ENCODE measurements at places on chromosomes 16 and 17. TPM values are rescaled to one million over a fixed set of nuclear protein-coding genes. Genes with fewer than 3 reads are reported as not detected.

GRCh38 chr17:40175928-40176753, 1.1 kb upstream of the RAPGEFL1 start:
- no peak overlapping the region for H3K4me3 ChIP-seq
- H3K4me1 ChIP-seq: peaks cover 52% of the 10 kb centered on the region
- peak overlapping the region; percentile 37 for H3K27ac ChIP-seq

The ETV4 gene
- 51.5 TPM for total RNA-seq

The UTS2R gene
- total RNA-seq: not detected

GRCh38 chr17:66807182-66807581, 27.7 kb upstream of the CACNG5 start:
- H3K4me1 ChIP-seq: no peaks in the 10 kb centered on the region
- DNase-seq: no peak
- no peaks in the 10 kb centered on the region for H3K36me3 ChIP-seq
- no peak overlapping the region for H3K27ac ChIP-seq

- H3K36me3 ChIP-seq: no peaks in the 10 kb centered on the region
- no peak overlapping the region for H3K27ac ChIP-seq
- H3K4me3 ChIP-seq: no peak overlapping the region
- no peaks in the 10 kb centered on the region for H3K27me3 ChIP-seq
- H3K4me1 ChIP-seq: peaks cover 18% of the 10 kb centered on the region
- no peak for DNase-seq
Measured at GRCh38 chr16:29767062-29767461, 11.0 kb upstream of the ZG16 start.

- H3K27me3 ChIP-seq: peaks cover 8% of the 10 kb centered on the region
- H3K4me3 ChIP-seq: no peak overlapping the region
- no peaks in the 10 kb centered on the region for H3K36me3 ChIP-seq
- no peak overlapping the region for H3K27ac ChIP-seq
- DNase-seq: no peak
Measured at GRCh38 chr17:35453171-35453570, 4.6 kb upstream of the SLFN13 start.

The CTCF gene
- total RNA-seq: 48.3 TPM

GRCh38 chr16:29790949-29791844, 646 bp downstream of the KIF22 start:
- H3K36me3 ChIP-seq: no peaks in the 10 kb centered on the region
- H3K27me3 ChIP-seq: no peaks in the 10 kb centered on the region
- H3K4me3 ChIP-seq: peak overlapping the region; percentile 99
- peak overlapping the region; percentile 80 for H3K27ac ChIP-seq
- H3K4me1 ChIP-seq: peaks cover 21% of the 10 kb centered on the region
- no peak for DNase-seq

GRCh38 chr16:75320435-75320834, 69.0 kb upstream of the BCAR1 start:
- H3K4me3 ChIP-seq: no peak overlapping the region
- H3K27ac ChIP-seq: no peak overlapping the region
- no peaks in the 10 kb centered on the region for H3K36me3 ChIP-seq
- peaks cover 16% of the 10 kb centered on the region for H3K4me1 ChIP-seq
- no peak for DNase-seq
- no peaks in the 10 kb centered on the region for H3K27me3 ChIP-seq

DNA sequence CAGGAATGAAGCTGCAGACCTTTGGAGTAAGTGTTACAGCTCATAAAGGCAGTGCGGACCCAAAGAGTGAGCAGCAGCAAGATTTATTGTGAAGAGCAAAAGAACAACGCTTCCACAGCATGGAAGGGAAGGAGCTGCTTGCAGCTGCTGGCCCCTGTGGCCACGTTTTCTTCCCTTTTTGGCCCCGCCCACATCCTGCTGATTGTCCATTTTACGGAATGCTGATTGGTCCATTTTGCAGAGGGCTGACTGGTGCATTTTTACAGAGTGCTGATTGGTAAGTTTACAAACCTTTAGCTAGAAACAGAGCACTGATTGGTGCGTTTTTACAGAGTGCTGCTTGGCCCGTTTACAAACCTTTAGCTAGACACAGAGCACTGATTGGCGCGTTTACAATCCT, 841.5 kb downstream of the CDH11 start:
- DNase-seq: no peak
- no peak overlapping the region for H3K27ac ChIP-seq
- H3K36me3 ChIP-seq: no peaks in the 10 kb centered on the region
- H3K27me3 ChIP-seq: no peaks in the 10 kb centered on the region

- no peaks in the 10 kb centered on the region for H3K27me3 ChIP-seq
- H3K4me3 ChIP-seq: no peak overlapping the region
- no peak for DNase-seq
- H3K4me1 ChIP-seq: no peaks in the 10 kb centered on the region
- H3K27ac ChIP-seq: no peak overlapping the region
- H3K36me3 ChIP-seq: no peaks in the 10 kb centered on the region
Measured at GRCh38 chr16:64133366-64133765, 988.5 kb downstream of the CDH11 start.

DNA sequence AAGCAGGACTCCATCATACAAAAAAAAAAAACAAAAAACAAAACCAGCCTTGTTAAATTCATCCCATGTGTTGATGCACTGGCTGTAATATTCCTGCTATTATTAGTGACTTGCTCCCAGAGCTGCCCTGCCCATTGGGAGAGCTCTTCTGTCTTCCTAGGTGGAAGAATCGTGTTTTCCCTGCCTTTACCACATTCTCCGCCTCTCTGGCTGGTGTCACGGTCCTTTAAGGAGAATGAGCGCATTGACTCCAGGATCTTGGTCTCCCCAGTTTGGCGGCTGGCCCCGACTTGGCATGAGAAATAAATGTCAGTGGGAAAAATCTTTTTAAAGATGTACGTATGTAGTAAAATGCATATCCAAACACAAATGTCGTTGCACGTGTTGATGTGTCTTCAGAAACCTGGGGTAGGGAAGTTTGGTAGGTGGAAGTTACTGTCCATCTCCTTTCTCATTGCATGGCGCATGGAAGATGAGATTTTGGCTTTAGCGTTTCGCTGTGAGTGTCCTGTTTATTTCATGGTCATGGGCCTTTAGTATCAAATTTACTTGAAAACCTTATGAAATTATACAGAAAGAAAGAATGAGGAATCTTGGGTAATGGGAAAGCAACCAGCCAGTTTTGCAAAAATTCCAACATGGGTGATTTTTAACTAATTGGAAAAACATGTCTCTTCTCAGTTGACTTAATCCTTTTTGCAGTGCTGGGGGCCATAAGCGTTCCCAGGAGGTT, 15.5 kb downstream of the RMI2 start:
- DNase-seq: no peak
- no peak overlapping the region for H3K27ac ChIP-seq
- H3K4me1 ChIP-seq: peaks cover 44% of the 10 kb centered on the region
- no peaks in the 10 kb centered on the region for H3K36me3 ChIP-seq

The KRTAP16-1 gene
- not detected for total RNA-seq

DNA sequence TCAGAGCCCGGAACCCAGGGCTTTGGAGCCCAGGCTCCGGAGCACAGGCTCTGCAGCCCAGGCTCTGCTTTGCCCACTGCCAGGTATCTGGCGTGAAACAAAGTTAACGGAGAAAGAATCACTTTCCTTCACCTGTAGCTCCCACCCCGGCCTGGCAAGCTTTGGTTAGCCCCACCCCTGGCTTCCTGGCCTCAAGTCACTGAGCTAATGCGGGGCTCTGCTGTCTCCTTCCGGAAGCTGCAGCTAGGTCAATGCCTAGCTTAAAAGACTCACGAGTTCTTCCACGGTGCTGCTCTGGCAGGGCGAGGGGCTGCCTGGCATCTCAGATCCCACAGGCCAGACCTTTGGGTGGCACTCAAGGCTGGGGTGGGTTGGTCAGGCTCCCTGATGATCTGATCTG, 21.1 kb upstream of the SPPL2C start:
- H3K27me3 ChIP-seq: no peaks in the 10 kb centered on the region
- no peak overlapping the region for H3K27ac ChIP-seq
- DNase-seq: no peak
- no peaks in the 10 kb centered on the region for H3K4me1 ChIP-seq
- H3K4me3 ChIP-seq: no peak overlapping the region

DNA sequence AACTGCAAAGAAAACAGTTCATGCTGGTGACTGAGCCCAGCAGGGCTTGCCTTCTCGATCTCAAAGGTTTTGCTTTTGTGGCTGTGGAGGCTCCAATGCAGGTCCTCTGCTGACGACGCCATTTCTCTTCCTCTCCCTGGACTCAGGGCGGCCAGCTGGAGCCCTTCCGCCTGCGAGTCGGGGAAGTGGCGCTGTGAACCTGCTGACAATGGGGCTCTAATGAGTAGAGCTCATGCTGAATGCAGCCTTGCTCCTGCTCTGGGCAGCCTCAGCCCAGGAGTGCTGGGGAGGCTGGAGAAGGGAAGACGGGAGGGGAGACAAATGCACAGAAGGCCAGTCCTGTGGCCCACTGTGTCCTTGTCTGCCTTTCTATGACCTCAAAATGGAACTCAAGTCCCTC, 43.8 kb downstream of the VAC14 start:
- peaks cover 15% of the 10 kb centered on the region for H3K4me1 ChIP-seq
- H3K27ac ChIP-seq: no peak overlapping the region
- no peak for DNase-seq
- no peaks in the 10 kb centered on the region for H3K36me3 ChIP-seq

The CIBAR2 gene
- total RNA-seq: 0.27 TPM

The KRT32 gene
- total RNA-seq: 0.42 TPM

- peaks cover 28% of the 10 kb centered on the region for H3K4me1 ChIP-seq
- peak within 1 kb of the TSS; percentile 83 for H3K4me3 ChIP-seq
- peak within 1 kb of the TSS; percentile 70 for H3K27ac ChIP-seq
- H3K36me3 ChIP-seq: no peaks in the 10 kb centered on the region
Measured at GRCh38 chr16:11586856-11587642, at the start of gene LITAF. Gene LITAF (minus strand): TSS chr16:11586919. CDS start chr16:11556730, 30,189 bp downstream.

DNA sequence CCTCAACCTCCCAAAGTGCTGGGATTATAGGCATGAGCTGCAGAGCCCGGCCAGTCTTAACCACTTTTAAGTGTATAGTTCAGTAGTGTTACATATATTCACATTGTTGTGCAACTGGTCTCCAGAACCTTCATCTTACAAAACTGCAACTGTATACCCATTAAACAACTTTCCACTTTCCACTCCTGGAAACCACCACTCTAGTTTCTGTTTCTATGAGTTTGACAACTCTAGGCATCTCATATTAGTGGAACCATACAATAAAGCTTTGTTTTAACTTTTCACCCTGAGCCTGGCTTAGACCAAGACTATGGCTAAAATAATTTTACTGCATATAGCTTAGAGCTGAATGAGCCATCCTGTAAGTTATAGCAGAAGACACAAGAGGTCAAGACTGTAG, 108.0 kb upstream of the GOT2 start:
- no peak overlapping the region for H3K27ac ChIP-seq
- no peaks in the 10 kb centered on the region for H3K4me1 ChIP-seq
- no peak overlapping the region for H3K4me3 ChIP-seq
- DNase-seq: no peak
- no peaks in the 10 kb centered on the region for H3K36me3 ChIP-seq

- H3K4me1 ChIP-seq: no peaks in the 10 kb centered on the region
- H3K36me3 ChIP-seq: no peaks in the 10 kb centered on the region
- DNase-seq: no peak
- no peak overlapping the region for H3K27ac ChIP-seq
- no peak overlapping the region for H3K4me3 ChIP-seq
- no peaks in the 10 kb centered on the region for H3K27me3 ChIP-seq
Measured at GRCh38 chr17:3039736-3040135, 23.7 kb downstream of the OR1D5 start.

The TPSG1 gene
- not detected for total RNA-seq

DNA sequence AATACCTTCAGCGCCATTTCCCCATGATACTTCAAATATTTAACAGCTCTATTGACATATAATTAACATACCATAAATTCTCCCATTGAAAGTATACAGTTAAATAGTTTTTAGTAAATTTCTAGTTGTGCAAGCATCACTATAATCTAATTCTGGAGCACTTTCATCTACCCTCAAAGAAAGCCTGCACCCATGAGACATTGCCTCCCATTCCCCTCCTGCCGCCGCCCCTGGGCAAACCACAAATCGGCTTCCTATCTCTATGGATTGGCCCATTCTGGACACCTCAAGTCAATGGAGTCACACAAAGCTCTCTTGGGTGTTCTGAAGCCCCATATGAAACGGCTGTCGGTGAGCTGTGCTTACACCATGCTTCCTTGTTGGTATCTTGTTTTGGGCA, 77.3 kb upstream of the CBX4 start:
- H3K4me3 ChIP-seq: no peak overlapping the region
- DNase-seq: no peak
- no peaks in the 10 kb centered on the region for H3K27me3 ChIP-seq
- peaks cover 34% of the 10 kb centered on the region for H3K4me1 ChIP-seq

- no peak overlapping the region for H3K4me3 ChIP-seq
- H3K36me3 ChIP-seq: no peaks in the 10 kb centered on the region
- no peak overlapping the region for H3K27ac ChIP-seq
- DNase-seq: peak; percentile 12
Measured at GRCh38 chr16:49592546-49593423, 219.2 kb downstream of the C16orf78 start.

The TMEM235 gene
- not detected for total RNA-seq

DNA sequence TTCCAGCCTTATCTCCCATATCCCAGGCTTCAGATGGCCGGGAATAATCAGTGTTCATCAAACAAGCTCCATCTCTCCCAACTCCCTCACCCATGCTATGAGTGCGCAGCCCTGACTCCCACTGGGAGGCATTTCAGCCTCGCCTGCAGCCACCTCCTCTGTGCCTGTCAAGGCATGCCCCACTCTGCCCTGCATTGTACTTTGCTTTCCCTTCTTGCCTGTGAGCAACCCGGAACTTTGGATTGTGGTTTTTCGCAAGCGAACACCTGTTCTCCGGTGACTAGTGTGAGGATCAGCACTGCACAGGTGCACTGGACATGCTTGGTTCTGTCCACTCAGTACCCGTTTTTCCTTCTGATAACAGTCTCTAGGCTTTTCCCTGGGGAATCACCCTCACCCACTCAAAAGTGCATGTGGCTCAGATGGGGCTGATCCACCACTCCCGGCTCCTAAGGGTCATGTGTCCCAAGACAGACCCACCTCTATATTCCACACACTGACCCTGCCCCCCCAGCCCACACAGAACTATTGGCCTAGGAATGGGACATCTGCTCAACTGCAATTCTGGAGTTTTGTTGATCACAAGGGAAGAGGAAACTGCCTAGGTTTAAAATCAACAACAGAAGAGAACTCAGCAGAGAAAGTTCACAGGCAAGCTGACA, 9.1 kb downstream of the CHST6 start:
- H3K36me3 ChIP-seq: no peaks in the 10 kb centered on the region
- H3K4me1 ChIP-seq: peaks cover 66% of the 10 kb centered on the region
- H3K4me3 ChIP-seq: no peak overlapping the region
- no peaks in the 10 kb centered on the region for H3K27me3 ChIP-seq
- H3K27ac ChIP-seq: peak overlapping the region; percentile 99

The TBC1D3H gene
- not detected for total RNA-seq

The KRT38 gene
- not detected for total RNA-seq

GRCh38 chr17:73422121-73422520, 110.3 kb upstream of the CDC42EP4 start:
- peaks cover 6% of the 10 kb centered on the region for H3K4me1 ChIP-seq
- H3K36me3 ChIP-seq: no peaks in the 10 kb centered on the region
- no peak overlapping the region for H3K4me3 ChIP-seq
- no peaks in the 10 kb centered on the region for H3K27me3 ChIP-seq
- no peak overlapping the region for H3K27ac ChIP-seq
- no peak for DNase-seq

GRCh38 chr16:16027728-16028310, 78.4 kb downstream of the ABCC1 start:
- DNase-seq: no peak
- H3K36me3 ChIP-seq: 0 out of 2 replicates have a peak, but pooled peaks cover 6% of the 10 kb centered on the region
- no peaks in the 10 kb centered on the region for H3K27me3 ChIP-seq
- no peak overlapping the region for H3K27ac ChIP-seq
- H3K4me1 ChIP-seq: peaks cover 23% of the 10 kb centered on the region

All from HCT116 (cell line).